ENCODE measurements at places on chromosomes 6 and 20.

DNA sequence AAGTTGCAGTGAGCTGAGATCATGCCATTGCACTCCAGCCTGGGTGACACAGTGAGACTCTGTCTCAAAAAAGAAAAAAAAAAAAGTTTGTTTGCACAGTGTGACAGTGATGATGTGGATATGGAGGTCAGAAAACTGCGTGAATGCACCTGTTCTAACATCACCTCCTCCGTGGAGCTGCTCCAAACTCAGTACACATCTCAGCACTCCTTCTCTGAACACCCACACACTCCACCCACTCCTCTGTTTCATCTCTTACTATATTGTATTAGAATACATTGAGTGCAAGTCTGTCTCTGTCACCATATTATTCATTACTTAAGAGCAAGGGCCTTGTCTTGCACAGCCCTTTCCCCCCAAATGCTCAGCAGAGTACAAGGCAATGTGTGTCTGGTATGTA is 51.5 kb upstream of the ENPP4 start:
- DNase-seq: no peak

GRCh38 chr20:9978397-9979004 is 56.3 kb upstream of the ANKEF1 start:
- no peak for DNase-seq

GRCh38 chr6:71651636-71652035 is 234.7 kb upstream of the RIMS1 start:
- DNase-seq: no peak

DNA sequence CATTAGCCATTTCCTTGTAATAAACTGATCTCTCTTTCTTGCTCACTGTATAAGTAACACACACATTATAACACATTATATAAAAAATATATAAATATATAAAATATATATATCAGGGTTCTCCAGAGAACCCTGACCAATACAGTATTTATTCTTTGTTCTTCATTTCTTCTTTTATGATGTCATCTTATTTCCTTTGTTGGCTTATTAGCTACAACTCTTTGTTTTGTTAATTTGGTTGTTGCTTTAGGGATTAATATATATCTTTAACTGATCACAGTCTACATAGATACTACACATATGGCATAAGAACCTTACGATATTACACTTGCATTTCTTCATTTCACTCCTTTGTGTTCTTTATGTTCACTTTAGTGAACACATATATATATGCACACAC is 14.7 kb upstream of the OPN5 start:
- no peak for DNase-seq

GRCh38 chr20:22532598-22532997 is 51.8 kb downstream of the FOXA2 start:
- DNase-seq: no peak

- no peak for DNase-seq
These were observed 264.3 kb upstream of the RIMS1 start for GRCh38 chr6:71621918-71622519.

GRCh38 chr6:156597095-156597494 is 180.1 kb upstream of the ARID1B start:
- no peak for DNase-seq

- DNase-seq: no peak
These were observed 78.3 kb upstream of the OPRM1 start for GRCh38 chr6:153960741-153961140.

DNA sequence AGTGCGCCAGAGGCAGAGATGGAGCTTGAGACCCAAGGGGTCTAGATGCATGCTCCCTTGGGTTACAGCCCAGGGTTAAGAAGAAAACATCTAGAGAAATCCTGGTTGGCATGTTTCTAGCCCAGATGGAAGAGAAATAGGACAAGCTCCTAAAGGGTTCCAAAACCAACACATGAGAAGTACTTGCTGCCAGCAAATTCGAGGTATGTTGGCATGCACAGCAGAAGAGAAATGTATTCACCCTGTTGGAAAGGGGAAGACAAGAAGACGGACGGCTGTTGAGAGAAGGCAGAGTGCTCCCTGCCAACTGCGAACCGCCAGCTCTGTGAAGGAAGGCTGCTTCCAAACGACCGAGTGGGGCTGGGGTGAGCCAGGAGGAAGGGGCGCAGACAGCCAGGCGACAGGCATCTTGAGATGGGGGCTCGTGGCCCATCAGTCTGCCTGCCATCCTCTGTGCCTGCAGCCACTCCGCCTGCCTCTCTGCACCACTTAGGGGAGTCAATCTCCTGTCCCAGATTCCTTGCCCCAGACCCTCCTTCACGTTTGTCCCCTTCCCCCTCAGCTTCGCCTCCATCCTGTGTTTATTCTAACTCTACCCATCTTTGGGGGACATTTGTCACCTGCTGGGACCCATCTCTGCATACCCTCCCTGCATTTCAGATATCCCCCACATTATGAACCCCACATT is 249.2 kb downstream of the CDC5L start:
- DNase-seq: no peak

DNA sequence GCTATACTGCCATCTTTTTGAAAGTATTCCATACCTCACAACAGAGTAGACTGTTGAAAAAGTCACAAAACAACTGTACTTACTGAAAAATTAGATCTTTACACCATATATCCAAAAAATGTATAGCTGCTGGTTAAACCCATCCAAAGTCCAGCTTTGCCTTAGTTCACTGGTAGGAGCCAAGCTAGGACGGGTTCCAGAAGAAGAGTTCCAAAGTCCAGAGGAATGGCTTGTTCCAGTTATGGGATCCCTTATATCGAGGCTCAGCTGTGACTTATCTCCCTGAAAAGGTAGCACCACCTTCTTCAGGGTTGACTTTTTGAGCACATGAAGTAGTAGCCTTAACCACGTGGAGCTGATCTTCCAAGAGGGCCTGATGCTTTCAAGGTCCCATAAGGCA is 236.3 kb upstream of the FLRT3 start:
- DNase-seq: no peak

DNA sequence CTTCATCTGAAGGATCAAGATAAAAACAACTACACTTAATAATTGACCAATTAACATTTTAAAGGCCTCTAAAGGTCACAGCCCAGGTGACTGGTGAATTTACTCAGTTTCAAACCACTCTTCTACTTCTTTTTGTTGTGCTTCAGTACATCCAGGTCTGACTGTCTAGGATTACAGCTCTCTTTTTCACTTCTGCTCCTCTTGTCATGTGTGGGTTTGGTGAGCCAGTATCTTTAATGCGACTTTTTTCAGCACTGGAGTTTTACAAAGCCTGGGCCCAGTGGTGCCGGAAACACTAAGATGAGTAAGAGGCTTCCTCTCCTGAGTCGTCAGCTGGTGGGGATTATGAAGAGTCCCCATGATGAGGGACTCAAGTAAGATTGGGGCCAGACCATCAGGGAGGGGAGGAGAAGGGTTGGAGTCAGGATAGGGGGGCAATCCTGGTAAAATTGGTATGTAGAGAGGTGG is 27.0 kb downstream of the HECA start:
- peak; percentile 29 for DNase-seq

- DNase-seq: no peak
These were observed at the start of gene CYP24A1 for GRCh38 chr20:54173653-54174456. Gene CYP24A1, minus strand, starts transcription at chr20:54173986. Its CDS starts 407 bp downstream, at chr20:54173579.

- no peak for DNase-seq
These were observed 136.3 kb downstream of the PREX1 start for GRCh38 chr20:48691523-48691922.

Measured in activated T-helper 1 cell treated with anti-CD3 and anti-CD28 coated beads, Interleukin-2, amount 50 U/mL, for 16 hours (primary cell).